Sigmoid colon (tissue), 7 donors: ENCODE measurements at places on chromosomes 6 and 20. TPM values are rescaled to one million over a fixed set of nuclear protein-coding genes. Genes with fewer than 3 reads are reported as not detected.
A peak's percentile ranks its signal among the peaks of the same experiment; 100 is the strongest.

The VSTM2L gene
- 3.3 TPM for total RNA-seq

DNA sequence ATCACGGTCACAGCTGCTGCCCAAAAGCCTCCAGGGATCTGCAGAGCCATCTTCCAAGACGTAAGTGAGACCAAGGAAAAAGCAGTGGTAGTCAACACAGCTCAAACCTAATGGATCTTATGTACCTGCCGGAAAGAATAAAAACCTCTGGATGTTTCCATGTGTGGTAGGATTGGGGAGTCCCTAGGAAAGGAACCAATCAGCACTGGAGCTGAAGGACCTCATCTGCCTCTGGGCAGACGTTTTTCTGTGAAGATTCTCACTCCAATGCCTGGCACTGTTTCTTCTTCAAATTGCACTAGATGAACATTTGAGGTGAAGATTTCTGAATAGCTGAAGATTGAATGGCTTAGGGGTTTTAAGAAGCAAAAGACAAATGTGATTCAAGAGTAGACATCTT is at the start of gene HLA-DQB2:
TSS of gene HLA-DQB2 (minus strand) at position 112 of the 400 bp plus-strand sequence. CDS start at position 50, 62 bp downstream.
- DNase-seq: no peak

The CST4 gene
- total RNA-seq: not detected

The KHDC1 gene
- 2.1 TPM for total RNA-seq

DNA sequence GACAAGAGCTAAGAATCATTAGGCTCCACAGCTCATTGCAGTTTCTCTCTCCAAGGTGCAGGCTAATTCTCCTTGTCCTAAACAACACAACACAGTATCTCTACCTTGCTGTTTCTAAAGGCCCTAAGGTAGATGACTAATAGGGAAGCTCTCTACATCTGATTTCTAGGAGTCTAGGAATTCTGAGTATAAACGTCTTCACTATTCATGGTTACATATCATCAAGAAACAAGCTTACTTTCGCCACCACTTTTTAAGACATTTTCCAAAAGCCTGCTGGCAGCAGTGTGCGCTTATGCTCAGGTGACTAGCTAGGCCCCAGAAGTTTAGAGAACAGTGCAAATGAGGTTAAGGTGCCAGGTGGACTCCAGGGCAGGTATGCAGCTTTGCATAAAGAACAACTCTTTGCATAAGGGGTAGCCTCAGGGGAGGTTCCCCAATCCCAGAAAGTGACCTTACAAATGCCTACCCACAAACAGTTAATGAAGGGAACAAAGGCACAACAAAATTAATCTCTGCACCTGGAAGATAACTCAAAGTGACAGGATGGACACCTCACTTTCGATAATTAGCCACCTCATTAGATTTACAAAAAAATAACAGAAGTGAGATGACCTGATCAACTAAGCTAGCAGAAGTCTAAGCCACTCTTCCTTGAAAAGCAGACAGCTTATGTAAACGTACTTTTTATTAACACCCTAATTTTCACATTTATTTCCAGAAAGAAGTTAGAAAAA is 20.1 kb downstream of the B4GALT5 start:
- no peak for DNase-seq

GRCh38 chr6:37218511-37218910 is 39.1 kb upstream of the TBC1D22B start:
- DNase-seq: no peak

DNA sequence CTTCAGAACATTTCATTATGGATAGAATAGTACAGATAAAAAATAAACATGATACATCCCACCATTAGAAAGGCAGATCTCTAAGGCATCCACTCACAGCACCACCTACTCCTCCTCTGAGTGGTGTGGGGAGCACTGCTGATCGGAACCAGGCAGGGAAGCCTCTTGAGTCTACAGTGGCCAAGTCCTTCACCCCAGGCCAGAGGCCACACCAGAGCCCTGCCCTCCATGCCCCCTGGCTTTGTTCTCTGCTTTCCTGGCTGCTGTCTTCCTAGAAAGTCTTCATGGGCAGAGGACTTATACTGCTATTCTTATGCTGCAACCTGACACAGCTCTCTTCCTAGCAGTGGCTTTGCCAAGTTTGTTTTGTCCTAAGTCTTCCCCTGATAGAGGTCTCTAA is 201.8 kb upstream of the THBS2 start:
- no peak for DNase-seq

DNA sequence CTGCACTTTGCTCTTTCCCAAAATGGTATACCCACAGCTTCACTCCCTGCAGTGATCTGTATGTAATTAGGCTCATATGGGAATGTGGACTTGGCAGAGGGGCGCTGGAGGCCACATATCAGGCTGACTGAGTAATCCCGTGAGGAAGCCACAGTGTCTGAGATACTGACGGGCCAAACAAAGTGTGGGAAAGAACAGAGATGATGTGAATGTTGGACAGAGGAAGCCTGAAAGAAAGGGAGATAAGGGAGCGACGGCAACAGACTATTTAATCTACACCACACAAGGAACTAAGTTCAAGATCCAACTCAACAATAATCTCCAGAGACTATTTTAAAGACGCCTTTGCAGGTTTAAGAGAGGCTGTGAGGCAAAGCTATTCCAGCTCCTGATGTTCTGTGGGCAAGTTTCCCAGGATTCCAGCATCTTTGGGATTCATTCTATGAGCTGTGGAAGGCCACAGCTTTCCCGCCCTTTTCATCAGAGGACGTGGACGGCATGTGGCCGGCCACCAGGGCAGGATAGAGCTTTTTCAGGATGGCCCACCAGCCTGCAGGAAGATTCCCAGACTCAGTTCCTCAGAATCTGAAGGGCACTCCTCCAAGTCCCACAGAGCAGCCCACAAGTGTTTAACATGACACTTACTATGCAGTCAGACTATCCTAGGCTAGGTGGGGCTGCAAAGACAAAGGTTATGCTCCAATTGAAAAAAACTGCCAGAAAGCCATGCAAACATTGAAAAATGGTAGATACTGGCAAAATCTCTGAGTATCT is 237.5 kb downstream of the ATXN1 start:
- no peak for DNase-seq

DNA sequence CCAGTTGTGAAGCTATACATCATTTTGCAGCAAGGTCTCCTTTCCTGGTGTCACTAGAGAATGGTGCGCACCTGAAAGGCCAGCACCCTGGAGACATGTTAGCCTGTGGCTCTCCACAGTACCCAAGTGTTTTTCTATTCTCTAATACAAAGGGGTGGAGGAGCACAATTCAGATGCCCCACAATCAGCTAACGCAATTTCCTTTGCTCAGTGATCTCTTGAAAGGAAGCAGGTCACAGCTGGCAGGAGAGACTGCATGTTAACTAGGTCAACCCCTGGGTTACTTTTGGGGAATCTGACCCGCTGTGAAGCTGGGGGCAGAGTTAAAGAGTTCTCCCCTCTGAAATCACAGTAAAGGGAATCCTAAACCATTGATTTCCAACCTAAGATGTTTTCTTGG is 92.5 kb downstream of the B3GAT2 start:
- no peak for DNase-seq

- no peak for DNase-seq
These were observed 11.4 kb downstream of the LBP start for GRCh38 chr20:38357653-38358207.

DNA sequence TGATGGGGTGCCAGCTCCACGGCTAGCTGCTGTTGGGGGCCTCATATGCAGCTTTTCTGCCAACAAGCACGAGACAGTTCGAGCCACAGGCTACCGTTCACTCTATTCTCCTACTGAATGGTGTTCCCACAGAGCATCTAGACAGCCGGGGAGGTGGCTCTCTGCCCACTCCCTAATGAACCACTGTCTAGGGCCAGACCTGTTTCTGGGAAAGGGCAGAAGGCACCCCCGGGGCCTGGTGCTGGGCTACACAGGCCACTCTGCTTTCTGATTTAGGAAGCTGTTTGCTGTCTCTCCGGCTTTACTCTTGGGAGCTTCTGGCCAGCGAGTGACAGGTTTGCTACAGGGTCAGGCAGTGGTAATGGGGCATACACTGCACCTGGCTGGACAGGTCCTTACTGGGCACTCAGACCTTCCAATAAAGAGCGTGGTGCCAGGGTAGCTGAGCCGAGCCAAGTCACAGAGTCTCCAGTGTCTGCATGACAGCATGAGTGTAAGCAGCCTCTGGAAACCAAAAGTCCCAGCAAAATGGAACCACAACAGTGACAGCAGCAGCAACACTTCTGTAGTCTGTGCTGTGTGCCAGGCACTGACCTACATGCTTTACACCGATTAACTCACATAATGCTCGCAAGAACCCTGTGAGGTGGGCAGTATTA is 8.4 kb downstream of the CCDC167 start:
- peak; percentile 48 for DNase-seq

DNA sequence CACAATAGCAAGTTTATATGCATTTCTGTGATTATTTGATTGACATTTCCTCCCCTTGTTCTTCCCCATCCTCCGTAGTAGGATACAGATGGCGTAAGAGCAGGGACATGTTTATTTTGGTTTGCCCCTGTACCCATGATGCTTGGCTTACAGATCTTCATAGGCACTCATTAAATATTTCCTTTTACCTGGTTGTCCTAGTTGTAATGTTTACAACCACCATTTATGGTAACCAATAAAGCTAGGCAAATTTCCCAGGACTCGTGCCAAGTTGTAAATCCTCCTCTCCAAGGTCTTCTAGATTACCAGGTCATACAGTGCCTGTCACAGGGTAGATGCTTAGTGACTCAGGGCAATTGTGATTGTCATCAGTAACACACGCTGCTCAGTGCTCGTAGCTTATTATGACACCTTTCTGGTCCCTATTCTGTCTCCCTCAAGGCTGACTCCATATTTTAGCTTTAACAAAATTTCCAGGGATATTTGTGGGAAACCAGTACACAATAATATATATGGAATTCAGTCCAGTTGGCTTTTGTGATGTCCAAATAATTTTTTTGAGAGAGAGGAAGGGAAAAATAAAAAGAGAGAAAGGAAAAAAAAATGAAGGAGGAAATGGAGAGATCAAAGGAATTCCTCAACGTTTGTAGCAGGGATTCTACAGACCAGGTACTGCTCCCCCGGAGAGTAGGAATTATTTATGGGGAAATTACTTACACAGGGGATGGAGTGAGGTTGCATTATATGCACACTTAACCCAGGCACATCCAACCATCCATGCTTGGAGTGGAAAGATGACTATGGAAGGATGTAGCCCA is 24.6 kb downstream of the CYP24A1 start:
- DNase-seq: no peak

The FRK gene
- total RNA-seq: 0.71 TPM

The CCN6 gene
- not detected for total RNA-seq

The EHMT2 gene
- total RNA-seq: 31.3 TPM

GRCh38 chr20:1793821-1794220 is 101.4 kb upstream of the SIRPA start:
- DNase-seq: no peak

DNA sequence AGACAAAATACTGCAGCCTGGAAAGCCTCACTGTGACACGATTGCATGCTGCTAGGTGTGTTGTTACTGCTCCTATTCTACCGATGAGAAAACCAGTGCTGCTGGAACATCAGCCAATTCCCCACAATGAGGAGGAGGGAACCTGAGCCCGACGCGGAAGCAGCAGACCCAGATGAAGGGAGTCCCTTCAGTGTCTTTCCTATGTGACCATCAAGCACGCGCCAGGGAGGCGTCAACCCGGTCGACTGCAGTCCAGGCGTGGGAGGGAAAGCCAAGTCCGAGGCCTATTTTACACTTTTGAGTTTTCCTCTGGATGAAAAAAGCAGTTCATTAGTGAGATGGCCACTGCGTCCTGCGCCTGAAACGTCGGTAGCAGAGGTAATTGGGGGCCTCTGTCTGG is 63.3 kb downstream of the STK35 start:
- no peak for DNase-seq

DNA sequence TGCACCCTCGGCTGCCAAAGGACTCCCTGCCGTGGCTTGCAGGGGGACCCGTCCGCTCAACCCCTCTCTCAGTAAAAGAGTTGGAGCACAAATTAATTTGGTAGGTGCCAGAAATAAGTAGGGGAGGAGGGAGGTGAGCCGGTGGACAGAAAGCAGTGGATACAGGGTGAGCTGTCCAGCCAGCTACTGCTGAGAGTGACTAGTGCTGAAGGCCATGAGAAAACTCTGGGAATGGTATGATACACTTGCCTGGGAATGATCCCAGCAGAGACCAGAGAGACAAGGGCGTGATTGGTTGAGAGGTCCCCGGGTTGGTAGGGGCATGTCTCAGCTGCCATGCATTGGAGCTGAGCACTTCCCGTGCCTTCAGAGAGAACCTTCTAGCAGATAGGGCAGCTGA is 15.7 kb downstream of the FOXQ1 start:
- no peak for DNase-seq

DNA sequence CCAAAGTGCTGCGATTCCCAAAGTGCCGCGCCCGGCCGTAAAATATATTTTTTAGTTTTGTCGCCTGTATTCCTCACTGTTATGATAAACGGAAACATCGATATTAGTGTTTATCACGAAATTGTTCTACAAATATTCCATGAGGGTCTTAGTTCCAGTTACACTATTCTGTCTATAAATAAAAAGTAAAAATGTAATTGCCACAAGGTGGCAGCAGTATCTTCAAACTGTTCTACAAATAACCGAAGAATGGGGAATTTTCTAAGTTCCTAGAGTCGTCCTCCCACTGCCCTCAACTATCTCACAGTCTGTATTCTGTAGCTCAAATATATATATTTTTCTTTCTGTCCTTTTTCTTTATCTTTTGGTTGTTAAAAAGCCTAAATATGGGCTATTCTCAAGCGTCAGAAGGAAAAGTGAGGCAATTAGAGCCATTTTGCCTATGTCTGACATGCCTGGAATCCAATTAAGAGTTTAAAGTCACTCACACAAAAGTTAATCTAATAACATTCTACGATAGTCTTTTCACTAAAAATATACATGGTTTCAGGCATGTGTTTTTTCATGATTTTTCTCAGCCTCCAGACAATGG is 14.2 kb upstream of the FAM162B start:
- no peak for DNase-seq

The MTFR2 gene
- 0.36 TPM for total RNA-seq

DNA sequence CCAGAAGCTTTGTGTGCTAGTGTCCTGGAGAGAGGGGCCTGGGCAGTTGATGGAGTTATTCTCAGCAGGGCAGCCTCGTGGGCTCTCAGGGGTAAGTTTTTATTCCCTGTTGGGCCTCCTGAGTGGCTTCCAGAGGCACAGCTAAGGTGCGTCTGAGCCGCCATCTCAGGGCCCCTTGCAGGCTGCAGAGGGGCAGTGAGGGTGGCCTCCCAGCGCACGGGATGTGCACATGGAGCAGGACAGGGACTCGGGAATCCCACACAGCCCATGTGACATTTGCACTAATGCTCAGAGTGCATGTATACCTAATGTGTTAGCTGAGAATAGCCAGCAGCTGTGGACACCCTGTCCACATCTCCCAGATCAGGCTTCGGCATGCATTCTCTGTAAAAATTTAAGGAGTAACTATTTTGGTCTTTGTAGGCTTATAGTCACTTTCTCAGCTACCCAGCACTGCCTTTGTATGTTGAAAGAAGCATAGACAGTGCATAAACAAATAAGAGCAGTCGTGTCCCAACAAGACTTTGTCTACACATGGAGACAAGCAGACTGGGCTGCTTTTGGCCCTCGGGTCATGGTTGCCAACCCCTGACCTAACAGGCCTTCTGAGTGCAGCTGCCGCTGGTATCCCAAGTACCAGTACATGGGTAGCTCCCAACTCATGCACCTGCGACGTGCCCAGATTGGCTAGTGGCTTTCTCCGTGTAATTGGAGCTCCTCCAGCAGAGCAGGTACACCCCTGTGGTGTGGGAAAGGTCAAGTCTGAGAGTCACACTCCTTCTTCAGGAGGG is 18.6 kb upstream of the CST9L start:
- no peak for DNase-seq
